ENCODE measurements at places on chromosomes 4 and X.

GRCh38 chrX:107776649-107777535 is 641 bp upstream of the NCBP2L start:
- peak; percentile 55 for DNase-seq

DNA sequence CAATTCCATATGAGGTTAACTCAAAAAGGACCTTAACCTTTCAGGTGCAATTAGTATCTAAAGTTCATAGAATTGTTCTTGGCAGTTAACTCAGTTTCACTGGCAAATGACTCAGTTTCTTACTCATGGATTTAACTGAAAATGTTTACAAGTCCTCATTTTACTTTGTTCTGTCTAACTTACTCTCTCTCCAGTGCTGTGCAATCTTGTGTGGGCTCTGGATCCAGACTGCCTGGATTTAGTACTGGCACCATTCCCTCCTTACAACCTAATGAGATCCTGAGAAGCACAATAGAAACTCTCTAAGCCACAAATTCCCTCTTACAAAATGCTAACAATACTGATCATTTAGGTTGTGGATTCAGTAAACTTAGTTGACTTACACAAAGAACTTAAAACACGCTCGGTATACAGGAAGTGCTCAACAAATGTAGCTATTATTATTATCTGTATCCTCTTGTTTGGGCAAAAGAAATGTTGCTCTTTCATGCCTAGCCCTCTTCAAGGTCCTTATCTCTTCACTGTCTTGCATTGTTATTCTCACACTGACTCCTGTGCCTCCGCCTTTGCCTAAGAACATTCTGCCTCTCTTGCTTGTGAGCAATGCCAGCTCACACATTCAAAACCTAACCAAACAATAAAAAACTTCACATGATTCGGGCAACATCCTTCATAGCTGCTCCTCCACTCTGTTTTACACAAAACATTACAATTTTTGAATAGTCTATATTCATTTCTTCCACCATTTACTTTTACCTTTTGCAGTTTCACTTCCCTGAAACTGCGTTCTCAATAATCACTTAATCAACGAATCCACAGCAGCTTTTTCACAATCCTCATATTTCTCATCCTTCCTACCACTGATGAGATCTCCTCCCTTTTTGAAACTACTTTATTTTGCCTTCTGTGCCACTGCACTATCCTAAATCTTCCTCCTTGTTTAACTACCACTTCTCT is 91.8 kb downstream of the PDE5A start:
- DNase-seq: no peak

DNA sequence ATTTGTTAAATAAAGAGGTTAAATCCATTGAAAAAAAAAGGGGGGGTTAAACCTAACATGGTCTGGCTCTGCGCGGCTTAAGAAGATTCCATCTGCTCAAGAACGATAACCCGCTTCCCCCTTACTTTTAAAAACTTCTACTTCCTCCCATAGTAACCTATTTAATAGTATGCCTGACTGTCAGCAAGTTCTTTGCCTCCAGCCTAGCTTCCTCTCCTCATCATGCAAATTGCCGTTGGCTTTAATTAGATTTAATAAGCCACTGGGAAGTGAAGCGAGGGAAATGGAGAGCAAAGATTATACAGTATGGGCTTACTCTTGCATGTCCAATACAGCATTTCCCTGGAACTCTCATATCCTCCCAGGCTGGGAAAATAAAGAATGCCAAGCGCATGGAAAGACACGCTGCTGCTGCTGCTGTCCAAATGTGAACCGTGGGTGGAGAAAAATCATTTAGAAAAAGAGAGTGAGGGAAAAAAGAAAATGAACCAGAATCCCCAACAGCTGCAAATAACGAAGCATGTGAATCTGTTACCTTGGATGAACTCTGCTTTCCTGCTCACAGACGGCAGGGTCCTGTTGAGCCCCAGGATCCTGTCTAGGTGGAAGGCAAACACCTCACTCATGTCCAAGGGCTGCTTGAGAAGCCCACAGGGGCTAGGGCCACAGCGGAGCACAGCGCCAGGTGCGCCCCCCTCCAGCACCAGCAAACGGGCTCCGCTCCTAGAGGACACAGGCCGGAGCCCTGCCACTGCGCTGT is 2.7 kb downstream of the GASK1B start:
- no peak for DNase-seq

GRCh38 chr4:38283724-38284123 is 323.5 kb downstream of the PTTG2 start:
- no peak for DNase-seq

DNA sequence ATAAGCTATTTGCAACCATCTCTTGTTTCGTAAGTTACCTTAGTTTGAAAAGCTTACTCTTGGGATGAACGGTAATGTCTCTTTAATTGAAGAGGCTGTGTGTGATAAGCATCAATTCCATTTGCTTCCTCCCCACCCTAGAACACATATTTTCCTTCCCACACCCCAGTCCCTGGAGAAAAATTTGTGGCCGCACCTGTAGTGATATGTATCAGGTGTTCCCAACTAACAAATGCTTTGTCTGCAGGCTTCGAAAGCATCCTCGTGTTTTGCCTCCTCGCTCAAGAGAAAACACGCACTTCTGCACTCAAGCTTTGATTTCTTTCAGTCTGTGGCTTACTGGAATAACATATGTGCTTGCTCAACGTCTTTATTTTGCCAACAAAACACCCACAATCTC is 143.8 kb upstream of the OTUD4 start:
- no peak for DNase-seq

GRCh38 chr4:133903029-133903428 is 298.6 kb downstream of the PABPC4L start:
- DNase-seq: no peak

- no peak for DNase-seq
These were observed 100.7 kb downstream of the CRLF2 start for GRCh38 chrX:1111601-1112300.

DNA sequence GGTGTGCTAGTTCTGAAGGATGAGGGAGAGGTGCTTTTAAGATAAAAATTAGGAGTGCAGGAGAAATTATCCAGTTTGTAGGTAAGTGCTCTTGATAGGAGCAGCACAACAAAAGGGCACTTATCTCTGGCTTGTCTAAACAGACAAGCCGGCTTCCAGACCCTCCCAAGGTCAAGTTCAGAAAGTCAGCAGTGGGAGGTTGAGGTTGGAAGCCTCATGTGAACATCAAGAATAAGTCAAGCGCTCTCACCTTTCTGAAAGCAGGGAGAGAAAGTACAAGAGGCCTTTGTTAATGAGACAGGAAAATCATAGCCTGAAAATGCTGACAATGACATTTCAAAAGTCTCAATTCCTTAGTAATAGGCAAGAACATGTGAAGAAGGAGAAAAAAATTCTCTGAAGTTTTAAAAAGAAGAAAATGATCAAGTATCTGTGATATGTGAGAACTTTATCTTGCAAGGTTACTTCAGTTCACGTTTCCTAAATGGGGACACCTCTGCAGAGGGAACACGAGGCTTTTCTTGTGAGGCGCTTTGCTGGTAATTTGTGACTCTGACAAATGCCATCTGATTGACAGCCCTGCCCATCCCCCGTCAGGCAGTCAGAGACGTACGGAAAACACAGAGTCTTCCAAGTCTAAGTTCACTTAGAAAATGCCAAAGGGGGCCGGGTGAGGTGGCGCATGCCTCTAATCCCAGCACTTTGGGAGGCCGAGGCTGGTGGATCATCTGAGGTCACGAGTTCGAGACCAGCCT is 62.2 kb downstream of the TIGD2 start:
- no peak for DNase-seq

- no peak for DNase-seq
These were observed 138.3 kb downstream of the PDE5A start for GRCh38 chr4:119490335-119490734.

DNA sequence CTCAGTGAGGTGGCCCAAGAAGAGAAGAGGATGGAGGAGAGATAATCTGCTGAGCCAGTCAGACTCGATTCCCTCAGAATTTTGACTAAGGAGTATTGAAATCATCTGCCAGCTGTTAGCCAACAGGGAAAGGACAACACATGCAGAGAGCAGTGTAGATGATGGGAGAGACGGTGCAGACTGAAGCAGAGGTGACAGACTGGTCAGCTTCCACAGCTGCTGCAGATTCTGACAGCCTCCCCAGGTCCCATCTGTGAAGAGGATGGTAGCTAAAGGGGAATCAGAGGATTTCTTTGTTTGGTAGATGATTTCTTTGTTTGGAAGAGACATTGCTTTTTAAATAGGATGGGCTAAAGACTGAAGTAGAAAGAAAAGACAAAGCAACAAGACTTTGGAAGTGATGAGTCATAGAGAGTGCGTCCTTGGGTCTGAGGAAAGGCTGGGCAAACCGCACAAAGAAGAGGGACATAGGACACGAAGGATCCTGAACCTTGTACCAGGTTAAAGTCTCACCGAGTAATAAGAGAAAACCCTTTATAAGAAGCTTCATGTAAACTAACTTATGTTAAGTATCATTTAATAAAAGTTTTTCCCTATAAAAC is 27.6 kb downstream of the INTU start:
- no peak for DNase-seq

DNA sequence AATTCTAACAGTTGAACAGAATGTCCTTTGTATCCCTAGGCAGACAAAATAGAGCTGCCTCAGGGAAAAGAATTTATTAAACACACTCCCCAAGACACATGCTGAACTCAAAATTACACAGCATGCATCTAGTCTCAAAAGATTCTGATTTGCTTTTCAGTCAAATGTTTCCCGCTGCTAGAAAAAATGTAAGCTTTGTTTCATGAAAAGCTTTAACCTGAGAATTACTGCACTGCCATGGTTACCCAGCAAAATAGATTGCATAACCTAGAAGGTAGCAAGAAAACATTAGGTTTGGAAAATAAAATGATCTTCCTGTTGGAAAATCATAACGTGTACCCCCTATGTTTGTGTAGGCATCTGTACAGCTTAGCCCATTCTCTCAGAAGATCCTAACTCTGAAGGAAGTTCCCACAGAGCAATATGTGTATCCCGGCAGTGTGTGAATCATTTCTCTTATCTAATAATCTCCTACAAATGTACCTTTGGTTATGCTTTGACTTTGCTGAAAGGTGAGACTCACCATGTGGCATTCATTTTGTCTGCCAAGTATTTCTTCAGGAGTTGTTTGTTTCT is 646.9 kb downstream of the STPG2 start:
- no peak for DNase-seq

DNA sequence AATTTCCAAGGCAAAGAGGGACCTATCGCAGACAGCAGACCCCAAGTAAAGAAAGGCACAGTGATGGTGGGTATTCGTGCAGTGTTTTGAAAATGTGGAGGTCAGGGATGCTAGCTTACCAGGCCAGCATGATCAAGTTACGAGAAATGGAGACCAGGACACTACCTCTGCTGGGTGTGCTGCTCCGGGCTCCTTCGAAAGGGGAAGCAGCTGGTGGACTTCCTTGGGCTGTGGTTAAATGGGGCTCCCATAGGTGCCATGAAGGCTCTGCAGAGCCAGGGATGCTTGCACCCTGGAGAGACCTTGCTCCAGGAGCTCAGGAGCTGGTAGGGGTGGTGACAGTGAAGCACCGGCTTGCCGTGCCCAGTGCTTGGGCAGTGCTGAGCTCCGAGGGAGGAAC is 68.8 kb downstream of the TBL1X start:
- no peak for DNase-seq
